HepG2 (cell line): ENCODE measurements at places on chromosomes 12 and 14. TPM values are rescaled to one million over a fixed set of nuclear protein-coding genes. Genes with fewer than 3 reads are reported as not detected.

Gene BTG1
- total RNA-seq = 7.5 and 9.8 TPM in 2 replicates

Gene KRT5
- total RNA-seq = not detected in 2 replicates

DNA sequence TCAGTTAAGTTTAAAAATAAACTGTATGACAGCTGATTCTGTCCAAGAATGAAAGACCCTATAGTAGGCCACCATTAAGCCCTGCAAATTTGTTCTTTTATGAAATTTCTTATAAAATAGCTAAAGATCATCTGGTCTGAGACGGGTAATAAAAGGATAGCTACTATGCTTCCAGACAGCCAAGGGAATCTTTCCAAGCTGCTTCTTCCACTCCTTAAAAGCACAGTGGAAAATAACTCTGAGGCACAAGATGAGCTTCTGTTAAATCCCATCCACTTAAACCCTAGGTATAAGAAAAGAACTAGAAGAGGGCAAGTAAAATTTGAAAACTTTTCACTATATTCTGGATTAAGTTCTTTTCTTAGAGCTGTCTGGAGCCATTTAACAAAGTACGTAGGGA is 194.3 kb downstream of the CAPZA3 start:
- no peak overlapping the region for H3K27ac ChIP-seq
- no peaks in the 10 kb centered on the region for H3K36me3 ChIP-seq
- H3K4me1 ChIP-seq = no peaks in the 10 kb centered on the region
- no peak for DNase-seq

Gene SYNDIG1L
- not detected in 2 replicates for total RNA-seq

DNA sequence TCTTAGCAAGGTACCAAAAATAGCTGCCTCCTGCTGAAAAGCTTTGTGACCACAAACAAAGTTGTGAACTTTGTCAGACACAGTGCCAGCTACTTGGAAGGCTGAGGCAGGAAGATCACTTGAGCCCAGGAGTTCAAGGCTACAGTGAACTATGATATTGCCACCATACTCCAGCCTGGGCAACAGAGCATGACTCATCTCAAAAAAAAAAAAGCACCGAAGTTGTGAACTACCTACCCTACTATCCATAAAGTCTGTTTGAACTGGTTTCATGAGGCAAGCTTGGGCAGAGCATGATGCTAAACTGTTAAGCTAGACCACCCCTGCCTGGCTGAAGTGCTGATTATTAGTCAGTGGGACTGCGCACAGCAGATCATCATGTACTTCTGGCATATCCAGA is 75.5 kb downstream of the RAD52 start:
- H3K36me3 ChIP-seq = peaks cover 6% of the 10 kb centered on the region
- H3K27ac ChIP-seq = peak overlapping the region; percentile 33
- DNase-seq = peak; percentile 53
- no peaks in the 10 kb centered on the region for H3K27me3 ChIP-seq
- peaks cover 18% of the 10 kb centered on the region for H3K4me1 ChIP-seq
- no peak overlapping the region for H3K4me3 ChIP-seq

Gene VPS37B
- total RNA-seq = 5.3 TPM in 2 replicates

GRCh38 chr12:98743362-98743953 is 98.4 kb downstream of the APAF1 start:
- H3K27ac ChIP-seq = no peak overlapping the region
- no peaks in the 10 kb centered on the region for H3K36me3 ChIP-seq
- H3K4me1 ChIP-seq = peaks cover 9% of the 10 kb centered on the region
- no peak overlapping the region for H3K4me3 ChIP-seq
- peak; percentile 30 for DNase-seq

DNA sequence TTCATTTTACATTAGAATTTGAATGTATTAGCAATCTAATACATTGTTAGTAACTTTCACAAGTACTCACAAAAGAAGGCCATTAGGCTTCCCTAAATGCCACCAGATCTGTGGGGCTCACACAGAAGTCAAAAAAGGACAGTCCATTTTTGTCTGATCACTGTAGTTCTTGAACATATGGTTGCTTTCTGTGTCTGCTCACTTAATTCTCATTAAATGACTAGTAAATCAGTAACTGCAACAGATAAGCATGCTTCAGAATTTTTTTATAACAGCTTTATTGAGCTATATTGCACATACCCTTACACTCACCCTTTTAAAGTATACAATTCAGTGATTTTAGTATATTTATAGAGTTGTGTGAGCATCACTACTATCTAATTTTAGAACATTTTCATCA is 71.4 kb downstream of the DENND5B start:
- no peaks in the 10 kb centered on the region for H3K36me3 ChIP-seq
- H3K27me3 ChIP-seq = no peaks in the 10 kb centered on the region
- H3K4me1 ChIP-seq = peaks cover 26% of the 10 kb centered on the region

- no peak overlapping the region for H3K4me3 ChIP-seq
- no peaks in the 10 kb centered on the region for H3K36me3 ChIP-seq
- peaks cover 7% of the 10 kb centered on the region; the same call in 1 of the 2 replicates for H3K27me3 ChIP-seq
Measured at GRCh38 chr12:1583421-1584078, 10.8 kb downstream of the FBXL14 start.

Gene AEBP2
- total RNA-seq = 17.9 and 33.0 TPM in 2 replicates

DNA sequence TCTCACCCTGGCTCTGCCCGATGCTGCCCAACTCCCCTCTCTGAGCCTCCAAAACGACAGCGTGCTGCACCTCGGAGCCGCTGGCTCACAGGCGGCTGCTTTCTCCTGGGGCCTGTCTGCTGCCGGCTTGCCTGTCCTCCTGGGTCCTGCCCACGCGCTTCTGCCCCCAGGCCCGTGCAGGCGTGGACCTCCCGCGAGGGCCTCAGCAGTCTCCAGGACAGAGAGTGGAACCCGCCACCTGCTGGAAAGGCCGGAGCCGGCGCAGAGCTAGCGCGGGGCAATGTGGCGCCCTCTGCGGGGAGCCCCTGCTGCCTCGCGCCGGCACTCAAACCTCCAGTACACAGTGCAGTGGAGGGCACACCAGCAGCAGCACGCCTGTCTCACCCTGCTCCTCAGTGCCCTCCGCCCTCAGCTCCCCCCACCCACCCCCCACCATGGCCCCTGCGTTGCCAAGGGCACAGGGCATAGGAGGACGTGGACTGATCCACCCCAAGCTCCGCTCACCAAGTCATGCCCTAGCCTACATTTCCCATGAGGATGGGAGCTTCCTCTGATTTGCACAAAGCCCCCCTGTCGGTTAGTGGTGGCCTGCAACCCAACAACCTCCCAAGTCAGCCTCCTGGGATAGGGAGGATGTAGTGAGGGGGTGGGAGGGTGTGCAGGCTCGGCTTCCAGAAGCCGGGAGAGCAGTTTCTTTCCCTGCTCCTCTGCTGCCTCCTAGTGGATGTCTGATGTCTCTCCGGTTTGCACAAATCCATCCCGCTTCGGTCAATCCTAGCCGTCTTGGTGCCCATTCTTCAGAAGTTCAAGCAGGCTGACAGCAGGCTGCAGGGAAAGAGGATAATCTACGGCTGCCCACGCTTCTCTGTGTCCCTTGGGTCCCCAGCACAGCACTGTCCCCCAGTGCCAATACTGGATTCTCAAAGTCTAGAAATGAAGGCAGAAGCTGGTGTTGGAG is 25.2 kb downstream of the KRT8 start:
- peak; percentile 83 for DNase-seq
- no peaks in the 10 kb centered on the region for H3K36me3 ChIP-seq
- peak overlapping the region; percentile 49 for H3K4me3 ChIP-seq
- H3K27ac ChIP-seq = no peak overlapping the region

- peaks cover 81% of the 10 kb centered on the region for H3K4me1 ChIP-seq
- H3K36me3 ChIP-seq = peaks cover 4% of the 10 kb centered on the region; the same call in 1 of the 2 replicates
- H3K4me3 ChIP-seq = peak within 1 kb of the TSS; percentile 69
- H3K27me3 ChIP-seq = no peaks in the 10 kb centered on the region; the same call in 2 of the 3 replicates
- peak; percentile 96 for DNase-seq
Measured at GRCh38 chr14:94388384-94389103, at the start of gene SERPINA1. Gene SERPINA1 (minus strand): TSS chr14:94388602. CDS start chr14:94383237, 5,365 bp downstream.

DNA sequence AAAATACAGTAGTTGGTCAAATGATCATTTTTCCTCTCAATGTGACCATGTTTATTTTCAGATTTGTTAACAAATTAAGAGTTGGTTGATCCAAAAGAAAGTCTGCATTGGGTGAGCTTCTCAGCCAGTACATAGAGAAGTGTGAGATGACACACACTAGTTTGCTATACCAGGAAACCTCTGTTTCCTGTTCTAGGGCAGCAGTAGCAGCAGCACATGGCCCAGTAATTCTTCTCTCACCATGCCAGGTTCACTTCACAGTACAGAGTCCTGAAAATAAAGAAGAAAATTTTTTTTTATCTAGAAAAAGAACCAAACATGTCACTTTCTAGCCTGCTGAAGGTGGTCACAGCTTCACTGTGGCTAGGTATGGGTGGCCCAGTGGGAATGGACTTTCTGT is 250.2 kb upstream of the OR4E1 start:
- H3K27me3 ChIP-seq = no peaks in the 10 kb centered on the region
- no peaks in the 10 kb centered on the region for H3K36me3 ChIP-seq
- H3K27ac ChIP-seq = no peak overlapping the region
- no peaks in the 10 kb centered on the region for H3K4me1 ChIP-seq
- H3K4me3 ChIP-seq = no peak overlapping the region

Gene EIF2S3B
- total RNA-seq = 7.6 and 9.2 TPM in 2 replicates

Gene SART3
- 60.7 and 69.9 TPM in 2 replicates for total RNA-seq
